ENCODE measurements at places on chromosomes 1 and 21.

DNA sequence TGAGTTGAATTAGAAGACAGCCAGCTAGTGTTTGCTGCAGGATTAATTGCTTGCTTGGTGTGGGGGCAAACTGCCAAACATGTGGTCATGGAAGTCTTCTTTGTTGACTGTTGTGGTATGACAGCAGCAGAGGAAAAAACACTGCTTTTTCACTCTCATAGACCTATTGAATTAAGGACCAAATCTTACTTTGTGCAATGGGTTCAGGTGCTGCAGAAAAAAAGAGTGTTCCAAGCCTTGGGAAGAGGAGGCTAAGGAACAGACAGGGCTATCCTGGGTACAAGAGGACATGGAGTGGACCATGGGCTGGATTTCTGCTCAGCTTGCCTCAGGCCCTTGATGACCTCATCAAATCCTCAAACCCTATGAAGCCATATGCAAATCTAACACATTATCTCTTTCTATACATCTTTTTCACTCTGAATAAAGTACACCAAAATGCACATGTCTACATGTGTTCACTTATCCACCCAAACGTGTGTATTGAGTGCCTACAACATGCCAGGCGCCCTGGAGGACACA, 61.5 kb downstream of the SIPA1L2 start:
- no peak for DNase-seq

DNA sequence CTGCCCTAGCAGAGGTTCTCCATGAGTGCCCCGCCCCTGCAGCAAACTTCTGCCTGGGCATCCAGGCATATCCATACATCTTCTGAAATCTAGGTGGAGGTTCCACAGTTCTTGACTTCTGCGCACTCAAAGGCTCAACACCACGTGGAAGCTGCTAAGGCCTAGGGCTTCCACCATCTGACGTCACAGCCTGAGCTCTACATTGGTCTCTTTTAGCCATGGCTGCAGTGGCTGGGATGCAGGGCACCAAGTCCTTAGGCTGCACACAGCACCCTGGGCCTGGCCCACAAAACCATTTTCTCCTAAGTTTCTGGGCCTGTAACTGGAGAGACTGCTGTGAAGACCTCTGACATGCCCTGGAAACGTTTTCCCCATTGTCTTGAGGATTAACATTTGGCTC, 272.6 kb upstream of the PLXNA2 start:
- no peak for DNase-seq

GRCh38 chr1:215084621-215085020, 2.1 kb downstream of the KCNK2 start:
- DNase-seq = no peak

GRCh38 chr1:243313635-243314536, 58.0 kb downstream of the SDCCAG8 start:
- DNase-seq = no peak

DNA sequence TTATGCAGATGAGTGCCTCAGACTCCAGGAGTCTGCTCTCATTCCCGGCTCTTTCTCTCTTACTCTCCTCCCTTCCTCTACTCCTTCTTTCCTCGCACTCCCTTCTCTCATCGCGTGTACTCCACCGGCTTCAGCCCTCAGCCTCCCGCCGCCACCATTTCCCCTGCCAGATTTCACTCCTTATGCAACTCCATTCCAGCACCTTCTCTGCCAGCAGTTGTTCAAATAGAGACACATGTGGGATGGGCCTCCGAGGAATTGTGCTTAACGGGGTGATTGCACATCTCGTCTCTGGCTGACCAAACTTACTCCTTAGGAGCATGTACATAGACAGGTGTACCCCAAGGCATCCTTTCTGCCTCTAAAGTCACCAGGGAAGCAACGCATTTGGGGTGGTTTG, 2.1 kb downstream of the CNTN2 start:
- no peak for DNase-seq

- no peak for DNase-seq
Measured at GRCh38 chr21:43956670-43957035, 55.5 kb upstream of the TRAPPC10 start.
